Stimulated activated CD8-positive, alpha-beta memory T cell treated with anti-CD3 and anti-CD28 coated beads, Interleukin-2, amount 100 ng/mL, for 1 hour (primary cell): ENCODE measurements at places on chromosomes 4 and X.

- no peak for DNase-seq
Observed at GRCh38 chr4:40227284-40227683, 30.5 kb downstream of the RHOH start.

- no peak for DNase-seq
Observed at GRCh38 chrX:3699821-3700381, 13.5 kb downstream of the PRKX start.

GRCh38 chr4:6516281-6516680, 43.9 kb upstream of the PPP2R2C start:
- no peak for DNase-seq

GRCh38 chr4:2103843-2104547, 44.9 kb downstream of the NAT8L start:
- DNase-seq = no peak

- DNase-seq = no peak
Observed at GRCh38 chr4:84498935-84499623, at the start of gene NKX6-1. NKX6-1 (minus strand) TSS chr4:84499292; CDS start chr4:84498228, 1,064 bp downstream.

DNA sequence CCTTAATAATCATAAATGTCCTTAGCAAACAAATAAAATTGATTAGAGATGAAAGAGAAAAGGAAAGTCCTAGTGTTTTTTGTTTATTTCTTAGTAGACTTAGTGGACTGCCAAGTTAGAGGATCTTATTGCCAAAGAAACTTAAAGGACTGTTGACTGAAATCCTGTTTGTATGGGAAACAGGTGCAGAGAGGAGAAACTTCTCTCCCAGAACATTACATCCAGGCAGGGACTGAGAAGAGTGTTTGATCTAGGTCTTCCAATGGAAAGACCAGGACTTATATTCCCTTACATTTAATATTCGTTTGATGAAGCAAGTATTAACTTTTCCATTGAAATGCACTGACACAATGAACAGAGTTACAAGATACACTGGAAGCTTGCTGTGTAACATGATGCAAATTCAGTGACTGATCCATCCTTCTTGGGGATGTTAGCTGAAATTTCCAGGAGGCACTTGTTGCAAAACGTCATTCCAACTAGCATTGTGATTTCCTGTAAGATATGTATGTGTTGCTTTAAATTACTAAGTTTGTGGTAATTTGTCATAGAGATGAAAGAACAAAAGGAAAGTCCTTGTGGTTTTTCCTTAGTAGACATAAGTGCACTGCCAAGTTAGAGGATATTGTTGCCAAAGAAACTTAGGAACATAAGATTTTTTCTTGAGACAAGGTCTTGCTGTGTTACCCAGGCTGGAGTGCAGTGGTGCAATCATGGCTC, 505.6 kb downstream of the STIM2 start:
- DNase-seq = no peak

DNA sequence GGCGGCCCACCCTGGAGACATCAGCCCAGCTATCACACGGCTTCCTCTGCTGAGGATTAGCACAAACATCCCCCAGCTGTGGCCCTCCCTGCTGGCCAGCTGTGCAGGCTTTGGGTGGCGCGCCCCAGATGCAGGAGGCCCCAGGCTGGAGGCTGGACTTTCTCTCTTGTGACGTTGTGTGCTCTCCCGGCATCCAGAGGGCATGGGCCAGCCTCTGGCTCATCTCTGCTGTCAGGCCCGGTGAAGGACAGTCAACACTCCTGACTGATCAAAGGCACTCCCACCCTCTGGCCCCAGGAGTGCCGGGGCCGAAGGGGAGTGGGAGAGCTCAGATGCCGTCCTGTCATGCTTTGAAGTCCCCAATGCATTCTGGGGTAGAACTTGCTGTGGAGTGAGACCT, 29.9 kb upstream of the PJA1 start:
- no peak for DNase-seq

GRCh38 chr4:146255874-146256273, 41.5 kb downstream of the REELD1 start:
- DNase-seq = no peak

DNA sequence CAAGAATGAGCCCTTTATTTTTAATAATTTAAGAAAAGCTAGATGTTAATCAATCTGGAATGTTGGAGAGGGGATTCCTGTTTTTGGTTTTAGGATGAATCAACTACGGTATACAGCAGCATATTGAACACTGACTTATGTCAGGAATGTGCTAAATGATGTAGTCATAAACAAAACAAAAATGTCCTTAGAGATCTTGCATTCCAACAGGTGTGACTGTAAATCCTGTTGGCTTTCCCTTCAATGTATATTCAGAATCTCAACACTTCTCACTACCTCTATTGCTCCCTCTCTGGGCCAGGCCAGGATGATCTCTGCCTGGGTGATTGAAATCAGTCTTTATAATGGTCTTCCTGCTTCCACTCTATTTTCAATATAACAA, 37.8 kb upstream of the BDH2 start:
- no peak for DNase-seq

DNA sequence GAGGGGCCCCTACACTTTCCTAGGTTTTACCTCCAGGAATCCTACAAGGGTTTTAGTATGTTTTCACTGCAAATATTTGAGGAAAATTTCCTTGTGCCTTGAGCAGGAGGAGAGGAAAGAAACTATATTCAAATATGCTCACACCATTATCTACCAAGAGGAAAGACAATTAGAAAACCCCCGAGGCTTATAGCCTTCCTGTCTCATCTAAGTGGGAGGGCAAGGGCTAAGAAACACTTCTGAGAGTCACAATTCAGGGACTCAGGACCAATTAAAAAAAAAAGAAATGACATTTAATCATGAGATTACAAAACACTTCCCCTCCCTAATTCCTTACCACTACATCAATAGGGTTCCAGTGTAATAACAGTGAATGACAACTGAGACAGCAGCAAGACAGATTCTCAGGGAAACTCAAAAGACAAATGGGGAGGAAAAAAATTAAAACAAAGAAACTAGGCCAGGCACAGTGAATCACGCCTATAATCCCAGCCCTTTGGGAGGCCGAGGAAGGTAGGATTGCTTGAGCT, 45.6 kb downstream of the ATRX start:
- no peak for DNase-seq

GRCh38 chr4:183395395-183395794, 49.0 kb upstream of the CDKN2AIP start:
- no peak for DNase-seq

GRCh38 chr4:1562371-1562770, 121.7 kb downstream of the FAM53A start:
- DNase-seq = no peak

- DNase-seq = no peak
Observed at GRCh38 chr4:106366026-106366425, 2.6 kb downstream of the GIMD1 start.

GRCh38 chr4:6874981-6875380, 34.6 kb upstream of the TBC1D14 start:
- DNase-seq = no peak

- no peak for DNase-seq
Observed at GRCh38 chrX:151789179-151789800, 54.7 kb downstream of the CNGA2 start.

DNA sequence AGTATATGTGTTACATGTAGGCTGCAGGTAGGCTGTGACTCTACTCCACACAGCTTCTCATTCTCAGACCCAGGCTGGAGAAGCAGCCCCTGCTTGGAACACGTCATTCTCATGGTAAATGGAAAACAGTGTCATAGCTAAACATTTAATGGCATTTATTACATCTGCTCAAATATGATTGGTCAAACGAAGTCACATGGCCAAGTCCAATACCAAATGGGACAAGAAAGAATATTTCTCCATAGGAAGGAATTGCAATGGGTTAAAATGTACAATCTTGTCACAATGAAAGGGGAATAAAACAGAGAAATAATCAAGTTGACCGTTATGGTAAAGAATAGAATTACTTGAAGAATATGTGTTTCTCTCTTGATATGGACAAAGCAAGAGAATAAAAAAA, 198.6 kb downstream of the ANAPC10 start:
- DNase-seq = no peak

- DNase-seq = no peak
Observed at GRCh38 chrX:39877905-39878304, 219.9 kb downstream of the BCOR start.

- no peak for DNase-seq
Observed at GRCh38 chr4:10761903-10762302, 77.3 kb upstream of the CLNK start.

- DNase-seq = no peak
Observed at GRCh38 chr4:182022909-182023308, 220.3 kb upstream of the TENM3 start.

DNA sequence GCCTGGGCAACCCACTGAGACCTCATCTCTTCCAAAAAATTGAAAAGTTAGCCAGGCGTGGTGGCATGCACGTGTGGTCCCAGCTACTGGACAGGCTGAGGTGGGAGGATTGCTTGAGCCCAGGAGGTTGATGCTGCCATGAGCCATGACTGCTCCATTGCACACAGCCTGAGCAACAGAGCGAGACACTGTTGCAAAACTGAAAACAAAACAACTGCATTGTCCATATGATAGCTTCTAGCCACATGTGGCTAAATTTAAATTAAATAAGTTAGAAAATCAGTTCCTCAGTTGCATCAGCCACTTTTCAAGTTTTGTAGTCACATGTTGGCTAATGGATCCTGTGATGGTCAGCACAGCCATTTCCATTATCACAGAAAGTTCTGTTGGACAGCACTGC, 67.9 kb downstream of the GAB1 start:
- no peak for DNase-seq

DNA sequence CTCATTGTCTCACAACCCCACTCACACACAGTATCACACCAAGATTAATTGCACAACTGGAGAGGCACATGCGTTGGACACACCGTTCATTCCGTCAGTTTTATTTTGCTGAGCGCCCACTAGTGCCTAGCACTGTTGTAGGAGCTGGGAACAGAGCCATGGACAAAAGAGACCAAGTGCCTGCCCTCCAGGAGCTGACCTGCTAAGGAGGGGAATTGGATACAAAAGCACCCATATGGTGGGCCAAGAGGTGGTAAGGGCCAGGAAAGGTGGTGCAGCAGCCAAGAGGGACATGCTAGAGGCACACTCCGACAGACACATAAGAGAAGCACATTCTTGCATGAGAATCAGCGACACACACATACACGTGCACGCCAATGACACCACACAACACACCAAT, 705 bp upstream of the CRMP1 start:
- no peak for DNase-seq

DNA sequence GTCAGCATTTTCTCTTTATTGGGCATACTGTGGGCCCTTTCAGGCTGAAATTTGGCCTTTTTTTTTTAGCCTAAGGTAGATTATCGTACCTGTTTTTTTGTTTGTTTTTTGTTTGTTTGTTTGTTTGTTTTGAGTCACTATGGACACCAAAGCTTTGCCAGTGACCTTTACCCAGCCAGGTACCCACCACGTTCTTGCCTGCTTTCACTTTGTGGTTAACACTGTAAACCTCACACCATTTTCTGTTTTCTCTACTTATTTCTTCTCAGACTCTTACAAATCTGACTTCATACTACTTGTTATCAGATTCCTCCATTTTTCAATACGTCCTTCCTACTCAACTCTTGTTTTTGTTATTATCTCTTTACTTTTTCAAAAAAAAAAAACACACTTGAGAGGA, 81.5 kb downstream of the ZNF674 start:
- no peak for DNase-seq

DNA sequence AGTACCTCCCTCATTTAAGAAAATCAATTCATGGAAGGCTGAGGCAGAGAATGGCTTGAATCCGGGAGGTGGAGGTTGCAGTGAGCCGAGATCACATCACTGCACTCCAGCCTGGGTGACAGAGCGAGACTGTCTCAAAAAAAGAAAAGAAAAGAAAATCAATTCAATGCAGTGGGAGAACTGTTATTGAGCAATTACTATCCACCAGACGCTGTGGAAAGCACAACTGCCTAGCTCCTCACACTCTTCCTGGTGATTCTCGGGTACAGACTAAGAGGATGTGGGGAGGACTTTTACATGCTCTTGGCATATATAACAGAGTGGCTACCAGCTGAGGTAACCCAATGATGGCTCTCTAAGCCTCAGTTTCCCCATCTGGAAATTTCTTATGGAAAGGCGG, 2.7 kb upstream of the TMSB4X start:
- no peak for DNase-seq

GRCh38 chr4:86918539-86919072, 16.2 kb upstream of the AFF1 start:
- no peak for DNase-seq

DNA sequence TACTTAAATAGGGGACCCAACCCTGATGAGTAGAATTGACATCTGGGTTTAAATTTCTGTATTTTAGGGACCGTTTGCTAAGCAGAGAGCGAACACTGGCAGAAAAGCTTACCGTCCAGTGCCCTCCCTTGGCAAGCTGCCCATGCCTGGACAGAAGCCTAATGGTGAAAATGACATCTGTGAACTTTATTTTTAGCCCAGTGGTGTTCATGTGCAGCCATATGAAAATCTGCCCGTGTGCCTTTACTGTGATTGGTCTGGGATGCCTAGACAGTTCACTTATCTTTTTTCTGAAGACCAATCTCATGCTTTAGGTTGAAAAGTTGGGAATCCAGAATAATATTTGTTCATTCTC, 1.1 kb downstream of the STBD1 start:
- no peak for DNase-seq

DNA sequence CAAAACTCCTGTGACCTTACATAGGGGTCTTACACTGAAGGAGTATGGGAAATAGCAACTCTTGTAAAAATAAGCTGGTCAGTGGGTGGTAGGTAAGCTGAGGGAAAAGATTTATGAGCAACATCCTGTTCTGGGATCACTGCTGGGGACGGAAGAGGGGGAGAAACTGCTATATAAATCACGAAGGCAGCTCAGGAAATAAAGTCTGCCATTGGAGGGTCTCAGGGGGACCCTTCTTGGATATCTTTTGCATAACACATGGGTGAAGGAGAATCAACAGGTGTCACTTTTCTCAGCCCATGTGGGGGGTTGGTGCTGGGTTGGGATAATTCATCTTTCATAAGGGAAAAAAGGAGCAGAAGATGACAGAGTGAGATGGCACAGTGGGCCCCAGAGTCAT, 33.7 kb downstream of the AFF1 start:
- DNase-seq = no peak

GRCh38 chr4:147430111-147430510, 50.8 kb upstream of the EDNRA start:
- no peak for DNase-seq

- no peak for DNase-seq
Observed at GRCh38 chrX:31124536-31124935, 52.7 kb upstream of the FTHL17 start.

DNA sequence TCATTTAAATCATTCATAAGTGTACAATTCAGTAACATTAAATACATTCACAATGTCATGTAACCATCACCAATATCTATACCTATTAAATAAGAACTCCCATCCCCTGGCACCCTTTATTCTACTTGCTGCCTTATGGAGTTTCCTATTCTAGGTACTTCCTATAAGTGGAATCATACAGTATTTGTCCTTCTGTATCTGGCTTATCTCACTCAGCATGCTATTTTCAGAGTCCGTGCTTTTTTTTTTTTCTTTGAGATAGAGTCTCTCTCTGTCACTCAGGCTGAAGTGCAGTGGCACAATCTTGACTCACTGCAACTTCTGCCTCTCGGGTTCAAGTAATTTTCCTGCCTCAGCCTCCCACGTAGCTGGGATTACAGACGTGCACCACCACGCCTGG, 67.9 kb upstream of the STOX2 start:
- DNase-seq = no peak
